Small intestine (tissue), 16 donors: ENCODE measurements at places on chromosomes 6 and 20. TPM values are rescaled to one million over a fixed set of nuclear protein-coding genes. Genes with fewer than 3 reads are reported as not detected.

DNA sequence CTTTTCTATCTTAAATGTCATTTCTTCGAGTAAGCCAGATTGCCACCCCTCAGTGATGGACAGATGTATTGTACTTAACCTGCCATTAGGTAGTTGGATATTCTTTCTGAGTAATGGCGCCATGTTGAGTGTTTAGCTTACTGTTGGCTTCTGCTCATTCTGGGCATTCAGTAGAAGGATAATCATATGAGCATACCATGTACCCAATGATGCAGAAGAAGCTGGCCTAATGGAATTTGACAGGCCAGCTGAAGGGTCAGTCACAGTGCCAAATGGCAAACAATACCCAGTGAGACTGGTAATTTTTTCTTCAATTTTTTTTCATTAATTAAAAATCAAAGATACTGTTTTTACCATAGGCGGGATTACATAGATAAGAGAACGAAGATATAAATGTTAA, 1010.8 kb upstream of the EYS start:
- no peak for DNase-seq

- peak; percentile 5 for DNase-seq
Measured at GRCh38 chr6:161750686-161751085, 476.8 kb upstream of the AGPAT4 start.

GRCh38 chr6:92684386-92684785, 735.0 kb downstream of the EPHA7 start:
- DNase-seq, result no peak

RNF144B gene
- 2.7 TPM for polyA plus RNA-seq

ETV7 gene
- polyA plus RNA-seq, result 12.5 TPM

DNA sequence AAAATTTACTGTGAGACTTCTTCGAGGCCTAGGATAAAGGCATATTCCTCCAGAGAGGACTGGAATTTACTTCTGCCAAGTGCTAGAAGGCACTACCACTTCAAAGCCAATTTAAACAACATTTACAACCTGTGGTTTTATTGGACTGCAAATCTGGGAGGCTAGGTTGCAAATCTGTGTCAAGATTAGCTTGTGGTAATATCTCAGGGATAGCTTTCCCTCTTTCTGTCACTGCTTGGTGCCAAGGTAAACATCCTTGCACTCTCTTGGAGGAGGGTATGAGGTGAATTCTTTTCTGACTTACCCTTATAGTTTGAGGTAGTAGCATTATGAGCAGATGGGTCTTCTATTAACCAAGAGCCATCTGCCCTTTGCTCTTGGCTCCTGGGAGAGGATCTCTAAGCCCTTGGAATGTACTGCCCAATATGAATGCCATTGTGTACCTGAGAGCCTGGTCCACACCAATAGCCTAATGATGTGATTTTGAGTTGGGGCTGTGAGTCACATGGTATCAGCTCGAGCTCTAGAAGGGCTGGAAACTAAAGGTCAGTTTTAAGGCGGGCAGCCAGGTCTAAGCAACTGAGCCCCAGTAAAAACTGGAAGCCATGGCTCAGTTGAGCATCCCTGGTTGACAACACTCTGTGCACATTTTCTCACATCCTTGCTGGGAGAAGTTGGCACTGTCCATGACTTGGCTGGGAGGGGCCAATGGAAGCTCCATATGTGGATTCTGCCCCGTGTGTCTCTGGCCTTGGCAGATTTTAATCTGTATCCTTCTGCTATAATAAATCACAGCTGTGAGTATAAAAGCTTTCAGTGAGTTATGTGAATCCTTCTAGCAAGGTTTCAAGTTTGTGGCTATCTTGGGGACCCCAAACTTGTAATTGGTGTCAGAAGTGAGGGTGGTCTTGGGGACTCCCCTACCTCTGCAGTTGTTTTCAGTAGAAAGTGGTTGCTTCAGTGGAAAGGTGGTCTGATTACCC, 188.1 kb downstream of the UBE3D start:
- no peak for DNase-seq

GRCh38 chr6:107931894-107932293, 26.1 kb downstream of the SEC63 start:
- DNase-seq, result no peak

- DNase-seq, result no peak
Measured at GRCh38 chr20:51419646-51420045, 122.9 kb downstream of the NFATC2 start.

ECT2L gene
- not detected for polyA plus RNA-seq

PDE10A gene
- 2.0 TPM for polyA plus RNA-seq

- no peak for DNase-seq
Measured at GRCh38 chr20:31673943-31674463, 36.3 kb downstream of the COX4I2 start.

GRCh38 chr6:119240257-119241110, 109.1 kb downstream of the MAN1A1 start:
- DNase-seq, result no peak

DNA sequence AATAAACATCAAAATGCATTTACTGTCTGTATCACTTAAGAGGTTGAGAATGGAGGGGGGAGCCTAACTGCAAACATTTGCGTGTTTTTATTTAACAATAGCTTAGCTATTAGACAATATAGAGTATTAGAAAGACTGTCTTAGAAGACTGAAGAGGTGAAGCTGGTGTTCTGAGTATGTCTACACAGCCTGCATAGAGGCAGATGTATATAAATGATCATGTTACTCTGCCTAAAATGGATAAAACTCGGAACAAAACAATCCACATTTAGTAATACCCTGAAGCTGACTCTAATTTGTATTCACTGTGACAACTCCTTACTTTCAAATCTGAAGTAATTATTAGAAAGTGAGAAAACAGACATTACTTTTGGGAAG, 181.9 kb downstream of the GMPR start:
- no peak for DNase-seq

GRCh38 chr20:59120491-59120890, 43.1 kb upstream of the ZNF831 start:
- no peak for DNase-seq

- DNase-seq, result no peak
Measured at GRCh38 chr20:51125780-51126179, 102.9 kb upstream of the KCNG1 start.

BTNL2 gene
- polyA plus RNA-seq, result not detected

RAET1L gene
- not detected for polyA plus RNA-seq

- no peak for DNase-seq
Measured at GRCh38 chr6:47162793-47163192, 120.7 kb upstream of the ADGRF1 start.

GRCh38 chr6:73747289-73747688, 51.3 kb downstream of the CD109 start:
- DNase-seq, result no peak

AIF1 gene
- 102 TPM for polyA plus RNA-seq

DNA sequence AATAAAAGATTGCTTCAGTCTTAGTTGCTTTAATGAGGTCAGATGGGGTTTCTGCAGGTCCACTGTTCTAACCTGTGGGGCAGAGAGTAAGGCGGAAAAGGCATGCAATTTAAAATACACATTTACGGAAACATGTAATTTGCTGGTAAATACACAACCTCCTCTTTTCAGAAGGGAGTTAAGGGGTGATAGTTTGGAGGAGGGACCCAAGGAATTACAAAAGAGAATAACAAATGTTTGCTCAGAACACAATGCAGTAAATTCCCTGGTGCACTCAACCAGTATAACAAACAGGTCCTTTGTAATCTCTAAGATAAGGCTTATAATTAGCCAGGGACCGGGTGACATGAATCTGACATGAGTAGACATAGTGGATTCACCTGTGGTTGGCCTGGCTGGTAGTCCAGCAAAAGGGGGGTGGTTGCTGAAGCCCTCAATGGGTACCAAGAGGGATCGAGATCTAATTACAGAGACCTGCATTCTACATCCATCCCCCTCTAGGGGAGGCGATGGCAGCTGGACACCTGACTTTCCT, 295.1 kb downstream of the PHACTR1 start:
- DNase-seq, result peak; percentile 56

DNA sequence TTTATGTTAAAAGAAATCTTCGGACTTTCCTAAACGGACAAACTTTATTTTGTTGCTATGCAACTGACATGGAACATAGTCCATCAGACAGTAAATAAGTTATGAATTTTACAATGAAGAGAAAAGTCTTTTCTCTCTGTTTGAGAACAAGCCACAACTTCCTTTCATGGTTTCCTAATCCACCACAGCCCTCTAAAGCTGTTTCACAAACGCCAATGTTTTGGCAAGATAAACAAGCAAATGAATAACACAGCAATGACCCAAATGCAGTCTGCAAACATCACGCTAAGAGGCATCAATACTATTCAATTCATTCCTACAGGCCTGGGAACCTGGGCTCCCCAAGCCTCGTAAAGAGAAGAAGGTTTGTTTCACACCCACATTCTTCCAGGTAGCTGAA, 60.4 kb downstream of the HAO1 start:
- no peak for DNase-seq

DNA sequence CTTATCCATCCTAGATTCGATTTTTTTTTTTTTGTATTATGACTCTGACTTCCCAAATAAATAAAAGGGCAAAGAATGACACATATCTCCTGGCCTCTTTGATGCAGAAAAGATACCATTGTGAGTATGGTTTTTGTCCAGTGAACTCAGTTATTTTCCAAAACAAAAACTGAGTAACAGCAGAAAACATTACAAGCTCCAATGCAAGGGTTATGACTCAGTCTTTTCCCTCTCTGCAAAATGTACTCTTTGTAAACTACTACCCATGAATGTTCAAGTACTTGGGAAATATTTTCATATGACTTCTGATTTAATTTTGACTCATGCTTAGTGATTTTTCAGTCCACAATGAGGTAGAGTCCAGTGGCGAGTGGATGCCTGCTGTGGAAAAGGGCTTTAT, 355.3 kb downstream of the RNF144B start:
- no peak for DNase-seq

DNA sequence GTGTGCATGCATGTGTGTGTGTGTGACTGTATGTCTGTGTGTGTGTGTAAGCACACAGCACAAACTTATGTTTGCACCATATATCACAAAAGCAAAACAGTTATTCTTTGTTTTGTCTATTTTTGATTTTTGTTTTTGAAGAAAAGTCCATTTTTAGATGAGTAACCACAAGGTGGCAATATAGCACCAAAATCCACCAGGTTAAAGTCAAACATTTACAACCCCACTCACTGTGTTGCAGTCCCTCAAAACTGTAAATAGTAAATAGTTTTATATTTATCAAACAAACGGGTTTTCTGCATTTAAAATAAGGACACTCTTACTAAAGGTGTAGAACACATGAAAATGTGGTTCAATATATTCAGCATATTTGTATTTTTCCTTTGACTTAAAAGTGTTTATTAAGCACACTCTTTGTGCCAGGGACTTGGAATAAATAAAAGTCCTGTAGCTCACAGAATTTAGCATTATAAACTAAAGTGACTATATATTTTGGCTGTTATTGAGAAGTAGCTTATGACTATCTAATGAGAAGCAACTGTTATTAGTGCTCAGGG, 118.5 kb downstream of the GFRAL start:
- DNase-seq, result peak; percentile 44

PERP gene
- polyA plus RNA-seq, result 52.6 TPM

- DNase-seq, result peak; percentile 20
Measured at GRCh38 chr6:22322103-22323030, 25.5 kb upstream of the PRL start.

PLCB1 gene
- 5.4 TPM for polyA plus RNA-seq

RWDD2A gene
- polyA plus RNA-seq, result 1.4 TPM

DPPA5 gene
- not detected for polyA plus RNA-seq

- DNase-seq, result peak; percentile 9
Measured at GRCh38 chr20:44023515-44024371, 109.1 kb downstream of the TOX2 start.

FAM162B gene
- polyA plus RNA-seq, result 0.30 TPM

- DNase-seq, result no peak
Measured at GRCh38 chr6:79635232-79635543, 4.1 kb downstream of the SH3BGRL2 start.

NFATC2 gene
- 19.4 TPM for polyA plus RNA-seq

GRCh38 chr6:113995634-113996033, 24.7 kb upstream of the HDAC2 start:
- peak; percentile 78 for DNase-seq

- no peak for DNase-seq
Measured at GRCh38 chr6:163999475-164000125, 585.1 kb downstream of the QKI start.

DNA sequence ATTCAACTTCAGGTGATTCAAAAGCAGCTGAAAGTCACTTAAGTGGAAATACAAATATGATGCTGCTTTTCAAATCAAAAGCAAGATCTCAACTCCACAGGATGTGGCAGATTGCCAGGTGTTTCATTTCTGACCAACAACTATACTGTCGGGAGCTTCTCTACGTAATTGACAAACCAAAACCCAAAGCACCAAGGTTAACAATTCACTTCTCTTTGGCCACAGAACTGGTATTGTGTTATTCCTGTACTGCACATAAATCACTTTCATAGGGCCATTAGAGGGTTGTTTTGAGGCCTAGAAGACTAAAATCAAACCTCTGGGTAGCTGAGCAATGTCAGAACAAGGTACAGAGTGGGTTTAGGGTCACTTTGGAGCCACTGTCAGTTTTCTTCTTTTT, 169.7 kb downstream of the HAO1 start:
- no peak for DNase-seq

- DNase-seq, result no peak
Measured at GRCh38 chr20:49871391-49871948, 43.9 kb downstream of the SPATA2 start.

DEFB124 gene
- not detected for polyA plus RNA-seq

GRCh38 chr6:36839749-36840431, 646 bp upstream of the CPNE5 start:
- peak; percentile 32 for DNase-seq

HLA-DMB gene
- 22.8 TPM for polyA plus RNA-seq

DNA sequence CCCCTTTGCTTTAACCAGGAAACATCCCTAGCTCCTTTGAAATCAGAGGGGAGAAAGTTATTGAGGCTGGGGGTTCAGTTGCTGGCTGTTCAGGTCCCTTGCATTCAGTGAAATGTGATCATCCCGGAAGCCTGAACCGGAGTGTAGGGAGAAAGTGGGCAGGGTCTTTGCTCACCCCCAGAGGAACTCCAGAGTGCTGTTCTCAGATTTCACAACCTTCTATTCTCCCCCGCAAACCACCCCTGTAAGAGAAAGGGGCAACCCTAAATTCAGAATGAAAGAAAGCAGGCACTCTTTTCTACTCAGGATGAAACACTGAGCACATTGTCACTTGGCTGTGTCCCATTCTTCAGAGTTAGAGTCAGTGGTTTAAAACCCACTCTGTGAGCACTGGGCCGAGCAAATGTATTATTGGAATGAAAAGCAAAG, 139.8 kb downstream of the KHDC1L start:
- no peak for DNase-seq

BEND6 gene
- polyA plus RNA-seq, result 0.34 TPM

FGD2 gene
- 1.1 TPM for polyA plus RNA-seq

HTR1B gene
- polyA plus RNA-seq, result 1.4 TPM

PPP1R14C gene
- 2.4 TPM for polyA plus RNA-seq
